ENCODE measurements at places on chromosomes 4 and X.

DNA sequence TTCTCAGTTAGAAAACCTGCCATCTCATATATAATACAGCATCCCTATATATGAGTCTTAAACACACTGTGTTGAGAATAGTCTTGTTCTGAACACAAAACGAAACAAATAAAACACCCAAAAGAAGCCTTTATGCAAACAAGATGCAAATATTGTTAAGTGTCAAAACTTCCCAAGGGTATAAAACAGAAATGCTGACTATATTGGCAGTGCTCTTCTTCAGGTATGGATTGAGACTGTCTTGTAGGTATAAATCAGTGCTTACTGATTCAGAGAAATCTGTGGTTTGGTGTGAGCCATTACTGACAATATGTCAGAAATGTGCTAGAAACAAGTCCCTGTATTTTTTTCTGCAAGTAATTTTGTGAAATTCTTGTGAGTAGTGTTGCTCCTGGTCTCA, 82.8 kb upstream of the CTSO start:
- DNase-seq: no peak

DNA sequence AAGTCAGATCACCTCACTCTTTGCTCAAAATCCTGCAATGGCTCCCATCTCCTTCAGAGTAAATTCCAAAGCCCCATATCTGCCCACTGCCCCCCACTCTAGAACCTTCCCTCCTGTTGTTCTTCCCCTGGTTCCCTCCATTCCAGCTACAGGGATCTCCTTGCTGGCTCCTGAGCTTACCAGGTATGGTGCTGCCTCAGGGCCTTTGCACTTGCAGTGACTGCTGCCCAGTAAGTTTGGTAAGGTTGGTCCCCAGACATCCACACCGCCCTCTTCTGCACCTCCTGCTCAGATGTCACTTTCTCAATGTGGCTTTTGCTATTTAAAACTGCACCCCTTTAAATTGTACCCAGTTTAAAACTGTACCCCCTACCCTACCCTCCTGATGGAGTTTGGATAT, 7.8 kb upstream of the MAN2B2 start:
- DNase-seq: no peak

DNA sequence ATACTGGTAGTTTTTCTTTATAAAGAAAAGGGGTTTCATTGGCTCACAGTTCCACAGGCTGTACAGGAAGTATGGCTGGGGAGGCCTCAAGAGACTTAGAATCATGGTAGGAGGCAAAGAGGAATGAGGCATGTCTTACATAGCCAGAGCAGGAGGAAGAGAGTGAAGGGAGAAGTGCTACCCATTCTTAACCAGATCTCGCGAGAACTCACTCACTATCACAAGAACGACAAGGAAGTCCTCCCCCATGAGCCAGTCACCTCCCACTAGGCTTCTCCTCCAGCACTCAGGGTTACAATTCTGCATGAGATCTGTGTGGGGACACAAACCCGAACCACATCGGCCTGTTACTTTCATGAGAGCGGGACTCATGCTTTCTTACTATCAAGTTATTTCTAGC, 240.5 kb downstream of the TENM3 start:
- DNase-seq: no peak

- no peak for DNase-seq
These were observed 31.3 kb upstream of the ARHGEF38 start for GRCh38 chr4:105520819-105521790.

DNA sequence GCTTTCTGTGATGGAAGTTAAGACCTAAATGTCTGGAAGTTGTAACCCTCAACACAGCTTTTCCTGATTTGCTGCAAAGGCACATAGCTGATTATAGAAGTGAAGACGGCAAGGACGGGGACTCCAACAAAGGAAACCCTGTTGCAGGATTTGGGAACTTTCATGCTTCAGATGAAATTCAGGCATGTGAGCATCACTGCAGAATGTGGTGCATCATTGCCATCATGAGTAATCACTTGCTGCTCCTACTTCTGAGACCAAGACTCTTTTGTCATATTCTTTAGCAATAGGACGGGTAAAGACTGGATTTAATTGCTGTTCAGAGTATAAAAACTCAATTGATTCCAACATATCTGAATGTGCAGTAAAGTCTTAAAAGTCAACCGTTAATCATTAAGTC, 35.8 kb downstream of the YIPF6 start:
- DNase-seq: no peak

- DNase-seq: no peak
These were observed 588.4 kb upstream of the FAM241A start for GRCh38 chr4:111556851-111557250.

DNA sequence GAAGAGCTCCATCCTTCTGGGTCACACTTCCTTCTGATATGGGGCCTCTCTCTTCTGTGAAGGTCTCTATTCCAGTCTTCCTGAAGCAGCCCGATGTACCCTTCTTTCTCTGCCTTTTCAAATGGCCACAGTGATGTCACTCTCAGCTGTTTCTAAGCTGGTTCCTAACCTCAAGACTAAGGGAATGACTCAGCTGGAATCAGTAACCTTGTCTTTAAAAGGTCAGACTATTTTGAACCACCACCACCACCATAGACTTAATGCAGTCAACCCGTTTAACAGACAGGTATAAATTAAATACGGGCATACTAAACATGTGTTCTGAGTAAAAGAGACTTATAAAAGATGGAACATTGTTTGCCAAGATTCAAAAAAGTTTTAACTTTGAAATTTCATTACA, 121.0 kb downstream of the PPA2 start:
- no peak for DNase-seq

DNA sequence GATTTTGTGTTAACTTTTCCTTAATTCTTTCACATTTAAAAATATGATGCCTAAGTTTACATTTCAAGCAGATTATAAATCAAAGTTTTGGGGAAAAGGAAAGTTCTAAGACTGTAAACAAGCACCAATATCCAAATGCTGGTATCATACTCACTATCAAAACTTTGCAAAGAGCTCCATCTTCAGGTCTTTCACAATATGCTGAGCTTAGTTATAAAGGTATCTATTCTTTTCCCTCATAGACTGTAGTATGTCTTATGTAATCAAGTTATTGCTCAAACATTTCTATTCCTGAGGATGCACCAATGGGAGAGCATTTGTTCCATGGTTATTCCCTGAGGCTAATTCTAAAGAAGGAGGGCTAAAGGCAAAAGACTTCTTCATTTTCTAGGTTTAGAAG, 207.9 kb upstream of the FAM241A start:
- DNase-seq: no peak

GRCh38 chr4:166039822-166040221, 166.8 kb downstream of the TLL1 start:
- no peak for DNase-seq

DNA sequence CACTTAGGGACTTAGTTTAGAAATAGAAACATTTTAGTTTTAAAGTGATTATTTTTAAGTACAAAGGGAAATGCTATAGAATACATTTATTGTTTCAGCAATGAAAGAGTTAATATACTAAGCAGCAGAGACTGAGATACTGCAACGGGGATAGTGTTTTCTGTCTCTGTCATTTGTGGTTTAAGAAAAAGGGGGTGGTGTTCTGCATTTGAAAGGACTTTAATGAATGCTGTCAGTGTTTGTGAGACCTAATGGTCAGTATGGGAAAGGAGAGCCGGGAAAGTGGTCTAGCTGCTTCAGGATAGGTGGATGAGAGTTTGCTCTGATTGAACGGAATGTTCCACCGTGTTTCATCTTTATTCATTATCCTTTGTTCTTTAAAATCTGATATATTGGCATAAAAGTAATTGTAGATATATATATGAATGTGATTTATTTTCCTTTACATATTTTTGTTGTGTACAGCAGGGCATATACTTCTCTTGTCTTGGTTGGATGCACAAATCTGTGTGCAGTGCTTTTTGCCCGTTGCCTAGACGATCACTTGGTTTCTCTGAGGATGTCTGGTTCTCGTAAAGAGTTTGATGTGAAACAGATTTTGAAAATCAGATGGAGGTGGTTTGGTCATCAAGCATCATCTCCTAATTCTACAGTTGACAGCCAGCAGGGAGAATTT, at the start of gene KLHL5:
TSS of gene KLHL5 (plus strand) at position 139 of the 676 bp plus-strand sequence. CDS start at position 560, 421 bp downstream.
- no peak for DNase-seq

DNA sequence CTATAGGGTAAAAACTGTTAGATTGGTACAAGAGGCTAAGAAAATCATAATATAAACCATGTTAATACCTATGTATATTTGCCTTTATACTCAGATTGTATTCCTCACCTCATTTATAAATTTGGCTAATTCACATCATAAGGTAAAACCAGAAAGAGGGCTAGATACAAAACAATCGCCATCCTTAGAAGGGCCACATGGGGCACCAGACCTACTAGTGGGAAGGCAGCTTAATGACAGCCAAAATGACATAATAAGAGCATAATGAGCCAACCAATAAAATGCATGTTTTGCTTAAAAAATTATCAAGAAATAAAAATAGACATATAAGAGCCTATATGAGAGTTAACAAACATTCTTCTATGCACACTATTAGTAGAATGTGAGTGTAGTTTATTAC, 107.3 kb upstream of the PRDX4 start:
- no peak for DNase-seq

- DNase-seq: no peak
These were observed 487.7 kb upstream of the INTU start for GRCh38 chr4:127145006-127145540.

GRCh38 chr4:74893171-74893570, 39.7 kb upstream of the PARM1 start:
- DNase-seq: no peak

DNA sequence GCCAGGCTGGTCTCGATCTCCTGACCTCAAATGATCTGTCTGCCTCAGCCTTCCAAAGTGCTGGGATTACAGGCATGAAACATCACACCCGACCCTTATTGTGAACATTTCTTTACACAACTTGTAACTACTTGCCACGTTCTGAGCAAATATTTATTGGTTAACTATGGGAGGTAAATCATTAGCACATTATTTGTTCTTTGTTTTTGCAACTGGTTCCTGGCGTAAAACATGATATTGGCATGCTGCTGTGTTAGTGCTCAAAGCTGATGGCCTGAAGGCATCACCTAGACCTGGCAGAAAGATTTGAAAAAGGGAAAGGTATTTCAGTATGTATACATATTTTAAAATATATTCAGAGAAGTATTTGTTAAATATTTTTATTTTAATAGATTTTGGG, 438.3 kb upstream of the PRKX start:
- DNase-seq: no peak

- DNase-seq: no peak
These were observed 5.9 kb downstream of the PRMT9 start for GRCh38 chr4:147678106-147678505.

GRCh38 chr4:172369471-172369959, 556.3 kb downstream of the GALNTL6 start:
- DNase-seq: no peak

GRCh38 chr4:144338148-144338547, 197.6 kb upstream of the GYPA start:
- DNase-seq: no peak

- DNase-seq: no peak
These were observed 1027.7 kb downstream of the ARAP2 start for GRCh38 chr4:35216636-35217035.

DNA sequence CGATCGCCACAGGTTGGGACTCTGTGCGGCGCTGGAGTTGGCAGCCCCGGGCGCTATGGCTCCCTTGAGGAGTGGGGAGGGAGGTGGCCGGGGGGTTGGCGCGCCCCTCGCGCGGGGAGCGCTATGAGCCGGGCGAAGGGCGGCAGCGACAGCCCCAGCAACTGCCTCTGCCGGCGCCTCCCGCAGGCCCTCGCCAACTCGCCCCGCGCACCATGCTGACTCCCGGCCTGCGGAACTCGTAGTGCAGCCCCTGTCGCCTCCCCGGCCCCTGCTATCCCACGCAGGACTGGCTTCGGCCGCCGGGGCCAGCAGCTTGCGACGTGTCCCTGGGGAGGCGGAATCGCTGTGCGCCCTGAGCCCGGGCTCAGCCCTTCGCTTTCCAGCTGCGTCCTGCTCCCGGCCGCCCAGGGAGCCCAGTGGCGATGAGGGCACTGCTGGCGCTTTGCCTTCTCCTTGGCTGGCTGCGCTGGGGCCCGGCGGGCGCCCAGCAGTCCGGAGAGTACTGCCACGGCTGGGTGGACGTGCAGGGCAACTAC, 415 bp downstream of the SHISA3 start:
- DNase-seq: no peak

- DNase-seq: no peak
These were observed 92.6 kb downstream of the CCSER1 start for GRCh38 chr4:90219822-90220221.

DNA sequence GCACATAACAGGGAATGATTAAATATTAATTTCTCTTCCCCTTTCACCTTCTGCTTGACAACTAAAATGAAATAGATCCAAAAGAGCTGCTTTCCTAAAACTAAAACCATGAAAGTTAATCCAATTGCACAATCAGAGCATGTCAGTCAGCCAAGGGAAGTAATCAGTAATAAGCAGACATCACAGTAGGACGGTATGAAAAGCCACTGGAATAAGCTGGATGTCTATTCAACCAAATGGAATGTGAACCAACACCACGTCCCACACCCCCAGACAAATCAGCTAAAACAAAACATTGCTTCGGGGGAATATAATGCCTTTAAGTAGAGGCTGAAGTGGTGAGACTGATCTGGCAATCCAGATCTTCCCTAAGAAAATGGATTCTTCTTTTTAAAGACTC, 859.4 kb upstream of the FTHL17 start:
- DNase-seq: no peak

DNA sequence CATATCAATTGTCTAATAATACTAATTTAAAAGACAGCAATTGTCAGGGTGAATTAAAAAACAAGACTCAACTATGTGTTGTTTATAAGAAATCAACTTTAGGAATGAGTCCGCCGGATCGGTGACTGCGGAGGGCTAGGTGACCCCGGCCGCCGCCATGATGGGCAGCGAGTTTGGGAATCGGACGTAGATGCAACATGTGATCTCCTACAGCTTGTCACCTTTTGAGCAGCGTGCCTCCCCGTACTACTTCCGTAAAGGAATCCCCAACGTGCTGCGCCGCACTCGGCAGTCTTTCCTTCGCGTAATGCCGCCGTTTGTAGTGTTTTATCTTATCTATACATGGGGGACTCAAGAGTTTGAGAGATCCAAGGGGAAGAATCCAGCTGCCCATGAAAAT, 742.5 kb upstream of the PABPC4L start:
- no peak for DNase-seq

GRCh38 chr4:75710246-75710645, 14.1 kb upstream of the USO1 start:
- DNase-seq: no peak

DNA sequence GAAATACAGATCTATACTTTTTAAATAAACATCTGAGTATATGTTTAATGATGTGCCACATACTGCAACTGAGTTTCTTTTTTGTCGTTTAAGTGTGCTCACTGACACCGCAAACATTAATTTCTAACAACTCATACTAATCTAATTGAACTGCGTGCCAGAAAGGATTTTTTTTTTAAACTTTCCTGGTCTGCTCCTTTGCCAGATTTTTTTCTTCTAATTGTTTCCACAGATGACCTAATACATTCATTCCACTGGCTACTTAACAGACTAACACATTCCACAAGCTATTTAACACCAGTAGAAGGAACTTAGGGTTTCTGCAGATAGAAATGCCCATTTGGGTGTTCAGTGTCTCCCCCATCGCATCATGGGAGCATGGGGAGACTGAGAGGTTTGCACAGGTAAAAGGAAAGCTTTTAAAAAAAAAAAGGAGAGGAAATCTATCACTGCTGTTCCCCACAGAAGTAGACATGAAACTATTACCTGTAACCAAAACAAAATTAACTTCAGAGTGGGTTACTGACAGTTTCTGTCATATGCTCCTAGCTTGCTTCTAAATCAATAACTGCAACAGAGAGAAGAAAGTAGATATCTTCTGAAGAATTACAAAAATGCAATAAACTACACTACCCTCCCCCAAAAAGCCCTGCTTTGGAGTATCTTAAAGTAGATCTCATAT, 31.6 kb downstream of the SH3KBP1 start:
- DNase-seq: no peak

Data from CD8-positive, alpha-beta memory T cell (primary cell).